Liver (tissue), 10 donors: ENCODE measurements at places on chromosomes 6 and 20. TPM values are rescaled to one million over a fixed set of nuclear protein-coding genes. Genes with fewer than 3 reads are reported as not detected.

GRCh38 chr6:55836481-55836880, 38.9 kb downstream of the BMP5 start:
- no peak for DNase-seq

DNA sequence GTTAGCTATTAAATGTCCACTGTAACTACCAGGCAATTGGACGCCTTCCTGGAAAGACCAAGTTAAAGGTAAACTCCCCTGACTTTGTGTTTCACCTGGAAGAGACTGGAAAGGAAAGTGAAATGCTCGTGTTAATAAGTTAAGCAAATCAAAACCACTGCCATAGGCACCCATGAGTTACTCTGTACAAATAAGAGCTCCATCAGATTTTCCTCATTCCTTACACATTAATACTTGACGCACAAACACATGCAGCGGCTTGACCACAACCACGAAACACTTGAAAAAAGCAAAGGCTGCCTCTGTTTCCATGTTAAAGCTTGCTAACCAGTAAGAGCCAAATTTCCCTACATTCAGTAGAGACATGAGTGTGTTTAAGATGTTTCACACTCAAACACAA, 19.8 kb downstream of the GCM1 start:
- DNase-seq = no peak

GRCh38 chr6:3738381-3739131, 13.0 kb downstream of the PXDC1 start:
- DNase-seq = no peak

GRCh38 chr6:170135461-170135820, 155.4 kb downstream of the DLL1 start:
- DNase-seq = no peak

DNA sequence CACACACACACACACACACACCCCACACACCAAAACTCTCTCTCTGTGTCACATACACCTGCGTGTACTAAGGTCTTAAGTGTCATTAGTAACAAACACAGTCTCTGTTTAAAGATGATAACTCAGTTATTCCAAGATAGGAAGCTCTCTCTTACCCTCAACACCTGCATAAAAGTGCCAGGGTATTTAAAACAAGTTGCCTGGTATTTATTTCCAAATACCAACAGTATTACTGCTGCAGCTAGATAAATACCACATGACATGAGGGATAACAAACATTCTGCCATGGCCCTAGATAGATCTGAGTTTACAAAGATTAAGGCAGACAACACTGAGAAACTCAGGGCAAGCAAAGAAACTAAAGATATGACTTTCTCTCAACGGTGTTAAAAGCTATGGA, 118.5 kb downstream of the SIM1 start:
- DNase-seq = no peak

GRCh38 chr6:129605967-129606366, 104.0 kb downstream of the ARHGAP18 start:
- DNase-seq = no peak

DNA sequence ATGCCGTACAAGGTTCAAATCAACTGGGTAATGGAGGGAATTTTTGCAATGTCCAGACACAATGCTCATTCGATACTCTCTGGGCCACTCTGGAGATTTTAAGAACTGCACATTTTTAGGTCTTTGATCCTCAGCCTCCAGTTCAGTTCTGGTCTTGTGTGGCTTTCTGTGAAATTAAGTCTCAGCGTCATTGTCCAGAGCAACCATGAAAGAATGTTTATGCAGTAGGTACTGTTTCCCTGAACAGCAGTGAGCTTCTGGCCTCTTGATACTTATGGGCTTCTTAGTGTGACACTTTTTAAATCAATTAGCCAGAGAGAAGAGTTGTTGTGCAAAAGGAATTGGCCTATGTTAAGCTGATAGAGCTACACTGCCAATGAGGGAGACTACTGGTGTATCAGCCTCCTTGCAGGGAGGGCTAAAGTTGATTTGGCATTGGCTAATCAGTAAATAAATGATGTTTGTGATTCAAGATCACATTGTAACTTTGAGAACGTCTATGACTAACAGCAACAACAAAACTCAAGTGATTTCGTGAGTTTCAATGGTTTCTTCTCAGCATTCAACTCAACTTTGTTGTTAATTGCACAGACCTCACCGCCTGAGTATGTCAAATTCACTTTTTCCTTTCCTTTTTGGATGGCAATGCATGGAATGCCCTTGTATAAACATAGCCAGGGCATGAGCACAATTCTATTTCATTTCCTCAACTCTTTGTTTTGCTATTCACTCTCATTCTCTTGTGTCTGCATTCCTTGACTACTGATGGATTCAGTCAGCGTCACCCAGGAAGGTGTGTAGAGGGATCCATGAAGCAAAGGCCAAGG, 85.1 kb downstream of the GJA1 start:
- DNase-seq = no peak

The SNPH gene
- polyA plus RNA-seq = 0.04 TPM

The DSP gene
- polyA plus RNA-seq = 25.0 TPM

The CST5 gene
- not detected for polyA plus RNA-seq

The DLK2 gene
- polyA plus RNA-seq = 0.08 TPM

The RCAN2 gene
- polyA plus RNA-seq = 2.8 TPM
